ENCODE measurements at places on chromosomes 1 and 21. TPM values are rescaled to one million over a fixed set of nuclear protein-coding genes. Genes with fewer than 3 reads are reported as not detected.

DNA sequence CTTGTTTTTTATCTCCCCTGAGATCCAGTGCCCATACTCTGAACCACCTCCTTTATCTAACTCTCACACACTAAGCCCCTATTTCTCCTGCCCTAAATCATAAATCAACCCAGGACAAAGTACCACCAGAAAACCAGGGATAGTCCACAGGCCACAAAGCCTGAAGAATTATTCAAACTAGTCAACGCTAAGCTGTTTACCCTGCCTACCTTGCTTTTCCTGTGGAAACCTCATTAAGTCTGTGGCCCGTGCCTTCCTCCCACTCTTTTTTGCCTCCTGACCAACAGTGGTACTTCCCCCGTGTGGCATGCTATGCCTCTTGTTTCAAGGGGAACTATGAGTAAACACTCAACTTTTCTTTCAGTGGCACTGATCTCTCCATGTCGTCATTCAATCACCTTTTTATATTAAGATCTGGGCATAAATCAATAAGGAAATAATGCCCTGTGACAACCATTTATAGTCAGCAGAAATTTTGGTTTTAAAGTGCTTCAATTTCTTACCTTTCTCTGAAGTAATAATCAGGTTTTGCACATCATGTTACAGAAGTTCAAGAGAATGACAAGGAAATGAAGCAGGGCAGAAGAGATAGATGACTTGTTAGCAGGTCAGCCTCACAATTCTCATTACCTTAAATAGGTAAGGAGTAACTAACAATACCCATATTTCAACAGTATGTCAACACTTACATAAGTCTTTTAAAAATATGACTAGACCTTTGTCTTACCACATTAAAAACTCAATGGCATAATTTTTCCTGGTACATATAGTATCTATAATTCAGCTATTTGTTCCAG lies 32.1 kb downstream of the EYA3 start:
- no peak for DNase-seq

GRCh38 chr1:32393136-32393535 lies 1.1 kb downstream of the BSDC1 start:
- DNase-seq: no peak

ACOT11 gene
- 9.9 TPM for total RNA-seq

KLHDC8A gene
- total RNA-seq: not detected
